Activated CD4-positive, alpha-beta T cell treated with anti-CD3 and anti-CD28 coated beads for 1 hour (primary cell): ENCODE measurements at places on chromosomes 4 and X.

GRCh38 chr4:137635601-137636000, 103.3 kb upstream of the PCDH18 start:
- DNase-seq = no peak

- DNase-seq = no peak
Observed at GRCh38 chr4:140112576-140112975, 41.4 kb downstream of the MAML3 start.

- no peak for DNase-seq
Observed at GRCh38 chrX:105210258-105210657, 10.2 kb downstream of the TEX13A start.

DNA sequence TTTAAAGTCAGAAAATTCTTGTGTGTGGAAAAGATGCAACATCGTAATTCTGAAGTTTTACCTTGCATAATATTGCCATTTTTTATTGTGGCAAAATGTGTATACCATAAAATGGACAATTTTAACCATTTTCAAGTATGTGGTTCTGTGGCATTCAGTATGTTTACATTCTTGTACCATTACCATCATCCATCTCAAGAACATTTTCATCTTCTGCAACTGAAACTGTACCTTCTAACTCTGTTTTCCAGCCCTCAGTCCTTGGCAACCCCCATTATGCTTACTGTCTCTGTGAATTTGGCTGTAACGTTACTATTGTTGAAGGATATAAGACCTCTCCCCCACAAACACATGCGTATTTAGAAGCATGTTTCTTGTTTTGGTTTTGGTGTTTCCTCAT, 123.2 kb downstream of the BMPR1B start:
- DNase-seq = no peak

GRCh38 chr4:117814277-117815246, 219.7 kb upstream of the NDST3 start:
- DNase-seq = no peak

- no peak for DNase-seq
Observed at GRCh38 chr4:125316401-125316790, 1.6 kb downstream of the FAT4 start.

GRCh38 chr4:6493658-6494304, 21.4 kb upstream of the PPP2R2C start:
- DNase-seq = no peak

GRCh38 chr4:175469514-175469913, 342.6 kb downstream of the GPM6A start:
- DNase-seq = no peak

DNA sequence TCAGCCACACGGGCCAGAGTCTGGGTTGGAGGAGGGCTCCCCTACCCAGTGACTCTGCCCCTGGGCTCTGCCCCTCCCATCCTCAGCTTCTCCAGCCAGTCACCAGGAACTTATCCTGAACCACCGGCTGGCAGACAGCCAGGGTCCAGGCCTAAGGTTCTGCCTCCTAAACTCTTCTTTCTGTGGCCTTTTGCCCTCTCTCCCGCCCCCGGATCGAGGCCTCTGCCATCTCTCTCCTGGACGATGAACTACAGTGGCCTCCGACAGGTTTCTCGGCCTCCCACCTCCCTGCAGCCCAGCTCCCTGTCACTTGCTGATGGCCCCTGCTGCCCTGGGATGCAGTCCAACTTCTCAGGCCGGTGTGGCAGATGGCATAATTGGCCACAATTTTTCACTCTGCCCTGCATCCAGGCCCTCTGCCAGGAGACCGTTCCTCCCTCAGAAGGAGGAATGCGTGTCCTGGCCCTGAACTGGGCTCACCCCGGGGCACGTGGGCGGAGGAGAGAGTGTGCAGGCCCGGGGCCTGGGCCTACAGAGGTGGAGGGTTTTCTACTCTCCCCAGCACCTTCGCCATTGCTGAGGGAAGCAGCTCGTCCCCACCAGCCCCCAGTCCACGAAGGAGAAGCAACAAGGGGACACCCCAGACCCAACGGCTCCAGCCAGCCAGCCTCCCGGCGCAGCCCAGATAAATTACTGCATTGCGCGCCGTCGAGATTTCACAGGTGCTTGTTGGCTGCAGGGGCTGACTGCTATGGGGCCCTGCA, 81.9 kb upstream of the LRPAP1 start:
- DNase-seq = no peak

DNA sequence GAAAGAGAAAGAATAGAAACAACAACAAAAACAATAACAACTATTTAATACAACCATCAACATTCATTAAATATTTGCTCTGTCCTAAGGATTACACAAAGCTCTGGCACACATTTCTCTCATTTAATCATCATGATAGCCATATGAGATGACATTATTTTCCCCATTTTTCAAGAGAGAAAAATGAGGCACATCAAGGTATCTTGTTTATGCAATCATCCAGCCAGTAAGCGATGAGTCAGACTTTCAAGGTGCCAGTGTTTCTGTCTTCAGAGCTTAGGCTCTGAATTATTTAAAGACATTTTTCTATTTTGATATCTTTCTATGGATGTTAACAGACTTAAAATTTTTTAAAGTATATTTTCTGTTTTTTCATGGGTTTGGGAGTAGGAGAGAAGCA, 541.8 kb upstream of the SMIM31 start:
- no peak for DNase-seq

GRCh38 chr4:5021546-5021945, 2.3 kb upstream of the CYTL1 start:
- DNase-seq = no peak

DNA sequence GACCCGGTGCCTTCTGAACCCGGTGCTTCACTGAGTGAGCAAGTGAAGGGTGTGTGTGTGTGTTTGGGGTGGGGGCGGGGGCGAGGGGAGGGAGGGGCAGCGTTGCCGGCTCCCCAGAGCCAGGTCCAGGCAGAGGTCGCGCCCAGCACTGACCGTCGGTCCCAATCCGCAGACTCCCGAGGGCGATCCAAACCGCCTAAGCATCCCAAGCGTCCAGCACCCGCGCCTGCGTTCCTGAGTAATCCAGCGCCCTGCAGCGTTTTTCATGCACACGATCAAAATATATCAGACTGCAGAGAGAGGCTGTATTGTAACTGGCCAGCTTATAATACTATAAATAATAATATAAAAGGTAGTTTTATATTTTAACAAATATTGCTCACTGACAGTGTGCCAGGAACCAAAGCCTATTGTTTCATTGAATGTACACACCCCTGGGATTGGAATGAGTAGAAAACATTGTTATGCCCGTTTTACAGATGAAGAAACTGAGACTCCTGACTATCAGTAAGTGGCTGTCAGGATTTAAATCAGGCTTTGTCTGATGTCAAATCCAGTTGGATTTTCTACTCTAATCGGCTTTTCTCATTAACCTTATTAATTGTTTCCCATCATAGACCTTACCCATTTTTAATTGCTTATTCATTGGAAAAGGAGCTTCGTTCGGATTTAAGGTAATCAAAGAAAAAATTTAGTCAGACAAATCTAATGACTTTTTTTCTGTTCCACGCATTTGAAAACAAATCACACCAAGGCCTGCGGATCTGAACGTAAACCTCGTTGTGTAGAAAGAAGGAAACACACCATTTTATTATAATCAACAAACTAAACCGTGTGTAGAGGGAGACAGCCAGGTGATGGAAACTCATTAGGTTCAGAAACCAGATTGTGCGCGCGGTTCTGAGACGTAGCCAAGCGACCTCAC, 4.0 kb upstream of the NKX3-2 start:
- DNase-seq = no peak

GRCh38 chr4:24770032-24770584, 25.3 kb upstream of the SOD3 start:
- no peak for DNase-seq

GRCh38 chr4:165506849-165507248, 128.0 kb downstream of the CPE start:
- DNase-seq = no peak

GRCh38 chr4:183180096-183180495, 81.0 kb downstream of the WWC2 start:
- no peak for DNase-seq

DNA sequence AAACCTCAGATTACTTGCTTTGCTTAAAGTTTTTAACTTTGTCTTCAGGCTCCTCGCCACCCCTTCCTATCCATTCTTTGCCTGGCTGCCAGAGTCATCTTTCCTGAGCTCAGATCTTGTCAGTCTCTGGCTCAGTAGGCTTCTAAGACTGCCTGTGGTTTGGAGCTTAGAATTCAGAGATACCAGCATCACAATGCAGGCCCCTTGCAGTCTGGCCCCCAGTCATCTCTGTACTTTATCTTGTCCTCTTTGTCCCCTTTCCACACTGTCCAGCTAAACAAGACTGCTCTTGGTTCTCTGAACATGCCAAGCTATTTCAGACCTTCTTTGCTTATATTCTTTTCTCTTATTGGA, 3.0 kb downstream of the KIAA0232 start:
- no peak for DNase-seq

GRCh38 chrX:13085526-13085925, 41.1 kb upstream of the FAM9C start:
- DNase-seq = no peak

GRCh38 chr4:113945906-113946305, 33.5 kb downstream of the ARSJ start:
- DNase-seq = no peak

GRCh38 chr4:83212041-83212851, 72.4 kb downstream of the COQ2 start:
- peak; percentile 16 for DNase-seq

- DNase-seq = no peak
Observed at GRCh38 chrX:100748108-100748507, 16.2 kb upstream of the SYTL4 start.

DNA sequence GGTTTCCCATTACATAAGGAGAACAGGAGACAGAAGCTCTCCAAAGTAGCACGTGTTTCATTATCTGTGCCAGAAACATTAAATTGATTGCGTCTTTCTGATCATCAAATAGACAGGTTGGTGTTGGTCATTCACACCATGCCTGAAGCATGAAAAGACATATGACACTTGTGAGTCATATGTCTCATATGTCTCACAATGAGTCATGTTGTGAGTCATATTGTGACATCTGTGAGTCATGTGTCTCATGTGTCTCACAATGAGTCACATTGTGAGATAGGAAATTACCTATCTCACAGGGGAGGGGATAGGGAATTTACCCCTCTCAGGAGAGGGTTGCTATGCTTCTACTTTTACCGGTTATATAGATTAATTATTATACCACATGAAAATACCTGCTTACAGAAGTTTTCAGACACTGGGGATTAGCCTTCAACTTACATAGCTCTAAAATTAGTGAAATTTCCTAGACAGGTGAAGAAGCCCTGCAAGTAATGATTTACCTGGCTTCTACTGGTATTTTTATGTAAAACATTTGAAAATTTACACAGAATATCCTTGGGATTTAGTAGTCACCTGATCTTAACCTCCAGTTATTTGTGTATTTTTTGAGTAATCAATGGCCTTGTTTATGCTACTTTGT, 80.8 kb downstream of the NPFFR2 start:
- no peak for DNase-seq

GRCh38 chr4:108166441-108167315, 2.1 kb downstream of the LEF1 start:
- peak; percentile 44 for DNase-seq

DNA sequence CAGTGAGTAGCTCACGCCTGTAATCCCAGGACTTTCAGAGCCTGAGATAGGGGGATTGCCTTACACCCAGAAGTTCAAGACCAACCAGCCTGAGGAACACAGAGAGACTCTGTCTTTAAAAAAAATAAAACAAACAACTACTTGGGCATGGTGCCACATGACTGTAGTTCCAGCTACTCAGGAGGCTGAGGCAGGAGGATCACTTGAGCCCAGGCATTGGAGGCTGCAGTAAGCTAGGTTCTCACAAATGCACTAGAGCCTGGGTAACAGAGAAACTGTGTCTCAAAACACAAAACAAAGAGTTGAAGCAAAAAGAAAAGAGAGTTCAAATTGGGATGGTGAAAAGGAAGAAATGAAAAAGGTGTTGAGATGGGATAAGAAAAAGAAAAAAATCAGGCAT, 10.8 kb downstream of the CAMK2D start:
- no peak for DNase-seq

- no peak for DNase-seq
Observed at GRCh38 chrX:134749706-134750445, 91.6 kb upstream of the PLAC1 start.

DNA sequence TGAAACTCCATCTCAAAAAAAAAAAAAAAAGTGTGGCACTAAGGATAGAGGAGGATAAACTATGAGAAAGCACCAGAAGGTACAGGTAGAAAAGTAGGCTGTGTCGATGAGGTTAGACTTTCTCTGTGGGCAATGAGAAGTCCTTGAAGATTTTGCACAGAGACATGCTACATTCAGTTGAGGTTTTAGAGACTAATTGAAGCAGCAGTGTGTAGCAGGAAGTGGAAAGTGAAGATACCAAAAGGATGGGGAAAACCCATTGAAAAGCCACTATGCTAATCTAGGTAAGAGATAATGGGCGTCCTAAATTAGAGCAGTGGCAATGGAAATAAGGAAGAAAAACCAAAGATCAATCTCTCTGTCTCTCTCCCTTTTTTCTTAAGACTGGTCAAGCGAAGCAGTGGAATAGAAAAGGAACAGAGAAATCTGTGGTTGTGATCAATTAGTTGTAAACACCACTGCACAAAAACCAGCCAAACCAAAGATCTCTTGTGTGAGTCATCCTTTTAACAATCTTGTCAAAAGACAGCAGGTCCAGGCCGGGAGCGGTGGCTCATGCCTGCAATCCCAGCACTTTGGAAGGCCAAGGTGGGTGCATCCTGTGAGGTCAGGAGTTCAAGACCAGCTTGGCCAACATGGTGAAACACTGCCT, 3.5 kb downstream of the SPINK2 start:
- DNase-seq = no peak

DNA sequence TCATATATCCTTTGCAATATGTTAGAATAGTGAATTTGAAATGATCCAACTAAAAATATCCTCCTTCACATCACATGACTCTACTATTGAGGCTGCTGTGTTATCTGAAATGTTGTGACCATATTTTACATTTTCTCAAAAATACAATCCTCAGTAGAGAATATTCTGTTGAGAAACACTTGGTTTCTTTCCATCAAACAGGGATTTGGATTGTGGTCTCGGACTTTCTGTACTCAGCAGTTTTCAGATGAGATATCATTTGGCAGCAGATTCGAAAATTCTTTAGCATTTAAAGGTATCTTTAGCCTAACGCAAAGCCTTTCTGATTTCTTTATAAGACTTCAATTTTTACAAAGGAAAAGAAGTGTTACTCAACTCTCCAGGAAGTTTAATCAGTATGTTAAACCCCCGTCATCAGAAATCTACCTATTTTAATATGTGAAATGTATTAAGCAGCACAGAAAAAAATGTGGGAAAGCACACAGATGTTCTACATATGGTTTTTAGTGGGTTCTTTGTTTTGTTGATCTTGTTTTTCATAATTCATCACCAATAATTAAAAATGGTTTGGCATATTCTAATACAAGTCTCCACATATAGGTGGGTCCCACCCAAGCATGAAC, 55.4 kb upstream of the ANXA3 start:
- DNase-seq = no peak
